Testis (tissue), 5 donors: ENCODE measurements at places on chromosomes 16 and 17.

DNA sequence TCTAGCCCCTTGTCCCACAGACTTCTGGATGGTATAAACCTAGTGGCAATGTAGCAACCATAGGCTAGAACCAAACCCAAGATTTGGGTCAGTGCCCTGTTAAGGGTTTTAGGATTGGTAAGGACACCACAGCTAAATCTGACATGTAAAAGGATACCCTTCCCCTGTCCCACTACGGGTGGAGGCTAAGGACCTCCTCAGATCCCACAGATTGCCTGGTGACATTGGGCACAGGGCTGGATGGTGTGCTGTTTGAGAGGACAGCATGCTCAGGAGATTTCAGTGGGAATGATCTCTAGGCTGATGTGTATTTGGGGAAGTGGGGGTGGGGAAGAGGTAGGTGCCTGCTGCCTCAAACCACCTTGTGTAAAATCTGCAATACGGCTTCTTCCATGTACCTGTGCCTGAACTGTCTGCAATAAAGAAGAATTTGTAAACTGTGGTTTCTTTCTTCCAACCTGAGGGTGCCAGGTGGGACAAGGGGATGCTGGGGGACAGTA is 671 bp upstream of the EDC4 start:
- no peak for DNase-seq

GRCh38 chr16:65700596-65700995 is 578.7 kb upstream of the CDH11 start:
- DNase-seq, result no peak

DNA sequence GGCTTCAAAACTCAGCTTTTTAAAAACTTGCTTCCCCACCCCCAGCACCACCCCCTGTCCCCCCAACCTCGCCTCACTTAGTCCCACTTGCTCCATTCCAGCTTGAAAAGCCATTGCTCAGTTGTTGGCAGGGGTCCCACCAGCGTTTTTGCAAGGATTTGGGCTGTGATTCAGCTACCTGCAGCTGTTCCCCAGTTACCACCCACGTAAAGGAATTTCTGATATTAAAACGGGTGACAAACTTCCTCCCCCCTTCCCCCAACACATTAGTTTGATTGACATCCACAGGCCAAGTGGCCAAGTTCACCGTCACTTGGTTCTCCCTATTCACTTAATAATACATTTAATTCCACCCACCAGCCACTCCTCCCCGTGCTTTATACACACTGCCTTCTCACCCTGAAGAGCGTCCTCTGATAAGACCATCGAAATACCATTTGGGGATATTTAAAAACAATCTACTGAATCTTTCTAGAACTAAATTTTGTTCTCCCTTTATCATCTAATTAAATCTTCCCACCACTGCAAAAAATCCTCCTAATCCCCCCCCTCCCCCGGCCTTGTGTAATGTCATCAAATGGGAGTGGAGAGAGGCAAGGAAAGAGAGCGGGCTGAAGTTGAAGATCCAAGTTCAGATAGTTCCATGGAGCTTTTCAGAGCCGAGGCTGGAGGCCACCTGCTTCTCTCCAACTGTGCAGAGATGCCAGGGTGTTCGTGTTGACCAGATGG is 55.1 kb downstream of the SOX9 start:
- no peak for DNase-seq

- DNase-seq, result no peak
Measured at GRCh38 chr16:27169511-27170071, 33.7 kb upstream of the KDM8 start.

GRCh38 chr17:35726127-35726952 is 5.1 kb upstream of the RASL10B start:
- no peak for DNase-seq

- no peak for DNase-seq
Measured at GRCh38 chr16:83738923-83739503, 68.8 kb upstream of the HSBP1 start.

DNA sequence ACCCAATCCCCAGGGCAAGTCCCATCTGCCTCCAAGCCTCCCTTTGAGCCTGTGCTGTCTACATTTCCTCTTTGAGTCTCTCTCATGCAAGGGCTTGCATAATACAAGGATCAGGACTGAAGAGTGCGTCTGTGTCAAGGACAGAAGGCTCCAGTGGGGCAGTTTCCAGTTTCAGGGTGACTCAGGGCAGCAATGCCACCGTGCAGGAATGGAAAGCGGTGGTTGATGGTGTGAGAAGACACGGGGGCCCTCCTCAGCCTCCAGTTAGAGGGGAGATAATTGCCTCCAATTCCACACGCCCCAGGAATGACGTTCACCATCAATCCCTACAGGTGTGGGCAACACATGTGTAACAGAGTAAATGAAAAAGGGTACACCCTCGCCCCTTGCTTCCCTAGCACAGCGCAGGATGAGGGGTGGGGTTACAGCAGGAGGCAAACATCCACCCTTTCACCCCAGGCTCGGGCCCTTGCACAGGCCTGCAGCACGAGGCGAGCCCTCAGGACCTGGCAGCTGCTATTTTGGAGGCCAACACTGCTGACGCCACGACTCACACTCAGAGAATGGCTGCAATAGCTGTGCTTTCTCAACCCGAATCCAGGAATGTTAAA is 24.8 kb upstream of the SLC25A19 start:
- DNase-seq, result no peak

DNA sequence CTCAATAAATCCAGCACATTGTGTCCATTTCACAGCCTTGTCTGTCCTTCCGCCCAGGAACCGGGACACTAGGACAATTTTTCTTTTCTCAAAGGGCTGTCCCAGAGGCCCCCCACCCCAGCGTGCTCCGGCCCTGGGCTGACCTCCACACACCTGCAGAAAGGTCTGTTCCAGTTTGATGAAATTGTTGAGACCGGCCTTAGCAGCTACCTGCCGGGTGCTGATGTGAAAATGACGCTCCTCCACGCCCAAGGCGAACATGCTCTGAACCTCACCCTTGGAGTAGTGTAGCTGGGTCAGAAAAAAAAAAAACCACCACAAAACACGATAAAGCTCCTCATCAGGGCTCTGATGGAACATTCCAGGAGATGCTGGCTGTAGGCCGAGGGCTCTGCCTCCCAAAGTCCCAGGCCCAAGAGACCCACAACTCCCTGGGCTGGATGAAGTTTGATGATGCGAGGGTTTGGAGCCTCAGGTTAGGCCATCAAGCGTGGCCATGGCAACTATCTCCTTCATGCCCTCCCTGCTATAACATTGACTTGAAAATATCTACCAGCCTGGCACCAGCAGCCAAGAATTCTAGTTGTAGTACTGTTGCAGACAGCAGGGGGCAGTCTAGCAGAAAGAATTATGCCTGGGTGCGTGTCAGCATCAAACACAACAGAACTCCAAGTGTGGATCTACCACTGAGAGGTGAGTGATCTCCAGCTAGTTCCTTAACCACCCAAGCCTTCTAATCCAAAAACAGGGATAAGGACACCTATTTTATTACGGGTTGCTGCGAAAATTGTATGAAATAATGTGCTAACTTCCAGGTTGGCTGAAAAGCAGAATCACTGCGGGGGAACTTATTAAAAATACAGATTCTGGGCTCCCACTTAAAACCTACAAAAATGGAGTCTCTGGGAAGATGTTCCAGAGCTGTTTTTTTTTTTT is 62.1 kb downstream of the RMI2 start:
- DNase-seq, result peak; percentile 80

- DNase-seq, result peak; percentile 79
Measured at GRCh38 chr17:74210191-74211140, 2.9 kb upstream of the TTYH2 start.

DNA sequence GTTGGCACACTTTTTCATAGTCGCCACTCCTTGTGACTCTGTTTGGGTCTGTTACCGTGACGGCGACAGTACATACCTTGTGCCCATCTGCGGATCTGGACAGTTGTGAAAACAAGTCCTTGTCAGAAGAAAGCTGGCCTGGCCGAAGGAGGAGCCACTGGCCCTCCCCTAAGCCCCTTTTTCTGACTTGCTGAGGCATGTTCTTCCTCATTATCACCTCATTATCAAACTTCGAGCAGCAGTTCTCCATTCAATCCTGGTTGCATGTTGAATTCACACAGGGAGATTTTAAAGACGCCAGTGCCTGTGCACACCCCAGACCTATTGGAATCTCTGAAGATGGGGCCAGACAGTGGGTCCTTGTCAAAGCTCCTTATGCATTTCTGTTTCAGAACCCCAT is 61.1 kb downstream of the CYLD start:
- DNase-seq, result no peak
